ENCODE measurements at places on chromosomes 12 and 14. TPM values are rescaled to one million over a fixed set of nuclear protein-coding genes. Genes with fewer than 3 reads are reported as not detected.

DNA sequence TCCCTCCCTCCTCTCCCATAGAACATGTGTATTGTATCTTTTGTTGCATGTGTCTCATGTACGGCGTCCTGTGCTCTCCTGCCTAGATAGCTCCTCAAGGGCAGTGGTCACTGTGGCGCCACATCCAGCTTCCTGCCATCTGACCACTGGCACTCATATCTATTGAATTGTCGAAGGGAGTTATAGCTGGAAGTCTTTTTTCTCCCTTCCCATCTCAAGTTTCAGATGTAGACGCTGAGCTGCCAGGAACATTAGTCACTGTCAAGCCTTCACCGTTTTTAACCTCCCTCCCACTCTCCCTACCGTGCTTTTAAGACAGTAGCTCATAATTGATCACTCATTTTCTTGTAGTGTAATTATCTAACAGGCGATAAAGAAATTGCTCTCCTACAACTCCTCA is 33.0 kb downstream of the MTHFD1 start:
- no peaks in the 10 kb centered on the region for H3K27me3 ChIP-seq
- H3K36me3 ChIP-seq: peaks cover 3% of the 10 kb centered on the region
- peak overlapping the region; percentile 60 for H3K27ac ChIP-seq
- H3K4me3 ChIP-seq: no peak overlapping the region
- H3K4me1 ChIP-seq: peaks cover 5% of the 10 kb centered on the region

DNA sequence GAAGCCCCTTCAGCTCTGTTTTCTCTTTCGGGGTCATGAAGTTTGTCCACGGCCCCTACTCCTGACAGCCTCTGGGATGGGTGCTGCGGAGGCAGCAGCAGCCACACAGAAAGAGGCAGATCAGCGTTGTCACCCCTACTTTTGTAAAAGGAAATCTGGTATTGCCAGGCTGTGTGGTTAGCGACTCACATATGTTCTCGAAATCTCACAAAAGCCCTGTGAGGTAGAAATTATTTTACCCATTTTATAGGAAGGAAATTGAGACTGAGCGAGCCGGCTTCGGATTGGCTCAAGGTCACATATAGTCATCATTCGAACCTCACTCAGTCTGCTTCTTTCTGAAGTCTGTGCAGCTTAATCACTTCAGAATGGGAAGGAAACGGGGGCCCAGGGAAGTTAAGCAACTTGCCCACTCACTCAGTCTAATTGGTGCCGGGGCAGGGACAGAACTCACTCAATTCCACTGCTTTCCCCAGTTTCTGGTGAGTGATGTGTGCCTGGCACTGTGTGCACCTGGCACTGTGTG is 1.1 kb upstream of the CKAP4 start:
- no peaks in the 10 kb centered on the region for H3K27me3 ChIP-seq
- no peaks in the 10 kb centered on the region for H3K36me3 ChIP-seq
- DNase-seq: no peak
- peaks cover 34% of the 10 kb centered on the region for H3K4me1 ChIP-seq
- H3K27ac ChIP-seq: peak overlapping the region; percentile 95

DNA sequence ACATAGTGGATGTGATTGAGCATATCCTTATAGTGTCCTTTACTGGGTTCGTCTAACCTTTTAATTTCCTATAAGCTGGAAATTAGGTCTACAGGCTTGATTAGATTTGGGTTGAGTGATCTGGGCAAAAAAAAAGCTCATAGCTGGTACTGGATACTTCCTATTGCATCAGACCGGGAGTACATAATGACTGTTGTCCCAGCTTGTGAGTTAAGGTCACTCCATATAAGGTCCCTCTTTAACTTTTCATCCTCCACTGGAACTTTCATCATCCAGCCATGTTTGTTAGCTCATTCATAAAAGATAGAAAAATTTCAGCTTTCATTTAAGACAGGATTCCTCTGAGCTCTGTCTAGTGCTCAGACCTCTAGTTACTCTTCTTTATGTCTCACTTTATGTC is 80.8 kb downstream of the C14orf132 start:
- H3K4me1 ChIP-seq: no peaks in the 10 kb centered on the region
- H3K27me3 ChIP-seq: no peaks in the 10 kb centered on the region
- no peak for DNase-seq
- no peak overlapping the region for H3K27ac ChIP-seq
- H3K4me3 ChIP-seq: no peak overlapping the region

DNA sequence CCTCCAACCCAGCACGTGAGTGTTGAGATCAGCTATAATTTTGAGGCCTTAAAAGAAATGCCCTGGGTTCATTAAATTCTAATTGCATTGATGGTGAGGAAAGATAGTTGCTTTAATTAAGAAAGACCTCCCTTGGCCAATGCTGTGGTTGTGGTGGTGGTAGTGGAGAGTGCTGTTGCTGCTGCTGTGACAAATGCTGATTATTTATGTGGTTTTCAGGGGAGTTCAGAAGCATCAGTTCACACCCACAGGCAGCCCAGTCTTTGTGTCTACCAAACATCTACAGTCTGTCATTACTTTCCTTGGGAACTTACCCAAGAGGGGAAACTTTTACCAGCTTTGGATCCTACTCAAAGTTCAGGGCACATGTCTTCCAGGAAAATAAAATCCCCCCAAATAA is 178.4 kb upstream of the PARP11 start:
- H3K4me1 ChIP-seq: no peaks in the 10 kb centered on the region
- no peak overlapping the region for H3K4me3 ChIP-seq
- H3K27ac ChIP-seq: no peak overlapping the region

GRCh38 chr12:24396224-24396623 is 446.8 kb upstream of the SOX5 start:
- H3K4me3 ChIP-seq: no peak overlapping the region
- H3K4me1 ChIP-seq: no peaks in the 10 kb centered on the region
- no peak overlapping the region for H3K27ac ChIP-seq
- H3K36me3 ChIP-seq: no peaks in the 10 kb centered on the region
- no peaks in the 10 kb centered on the region for H3K27me3 ChIP-seq
- no peak for DNase-seq

- no peaks in the 10 kb centered on the region for H3K36me3 ChIP-seq
- no peaks in the 10 kb centered on the region for H3K4me1 ChIP-seq
- no peaks in the 10 kb centered on the region for H3K27me3 ChIP-seq
- DNase-seq: no peak
Observed at GRCh38 chr14:78129375-78129774, 40.8 kb upstream of the NRXN3 start.

DNA sequence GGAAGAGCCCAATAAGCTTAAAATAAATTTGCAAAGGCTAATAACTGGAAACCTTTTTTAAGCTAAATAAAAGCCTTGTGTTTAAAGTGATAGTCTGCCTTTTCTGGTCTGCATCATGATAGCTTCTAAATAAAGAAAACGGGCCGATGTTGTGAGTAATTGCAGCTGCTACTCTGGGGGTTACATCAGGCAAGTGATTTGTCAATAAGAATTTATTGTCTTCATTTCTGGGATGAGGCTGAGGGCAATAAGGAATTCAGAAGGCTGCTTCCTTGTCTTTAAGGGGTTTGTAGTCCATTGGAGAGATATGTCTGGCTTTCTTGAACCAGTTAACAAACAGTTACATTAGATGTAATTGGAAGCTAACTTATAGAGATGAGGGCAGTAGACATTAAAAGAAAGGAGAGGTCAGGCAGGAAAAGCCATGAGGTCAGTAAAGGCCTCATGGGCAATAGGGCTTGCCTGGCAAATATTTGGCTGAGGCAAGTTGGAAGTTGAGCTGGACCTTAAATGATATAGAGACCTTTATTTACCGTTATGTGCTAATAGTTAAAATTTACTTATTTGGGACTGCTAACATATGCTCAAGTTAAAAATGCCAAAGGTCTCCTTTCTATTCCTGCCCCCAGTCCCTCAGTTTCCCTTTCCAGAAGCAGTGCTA is 85.0 kb downstream of the CRADD start:
- H3K4me3 ChIP-seq: no peak overlapping the region
- no peaks in the 10 kb centered on the region for H3K27me3 ChIP-seq
- H3K36me3 ChIP-seq: no peaks in the 10 kb centered on the region
- H3K27ac ChIP-seq: peak overlapping the region; percentile 61

GRCh38 chr12:26162905-26163304 is 32.5 kb upstream of the SSPN start:
- no peaks in the 10 kb centered on the region for H3K36me3 ChIP-seq
- no peak overlapping the region for H3K27ac ChIP-seq
- no peak for DNase-seq

GRCh38 chr12:79337662-79338290 is 353.0 kb downstream of the PAWR start:
- H3K4me1 ChIP-seq: no peaks in the 10 kb centered on the region
- H3K27ac ChIP-seq: no peak overlapping the region
- H3K4me3 ChIP-seq: no peak overlapping the region
- no peaks in the 10 kb centered on the region for H3K36me3 ChIP-seq

GRCh38 chr14:21978999-21979314 is 305.3 kb upstream of the OR4E1 start:
- H3K27me3 ChIP-seq: no peaks in the 10 kb centered on the region
- no peaks in the 10 kb centered on the region for H3K4me1 ChIP-seq
- H3K27ac ChIP-seq: no peak overlapping the region
- H3K36me3 ChIP-seq: no peaks in the 10 kb centered on the region
- no peak overlapping the region for H3K4me3 ChIP-seq

- no peak overlapping the region for H3K4me3 ChIP-seq
- no peaks in the 10 kb centered on the region for H3K27me3 ChIP-seq
- peaks cover 9% of the 10 kb centered on the region for H3K36me3 ChIP-seq
- peaks cover 3% of the 10 kb centered on the region for H3K4me1 ChIP-seq
Observed at GRCh38 chr12:56141946-56142784, 10.2 kb upstream of the MYL6B start.

DNA sequence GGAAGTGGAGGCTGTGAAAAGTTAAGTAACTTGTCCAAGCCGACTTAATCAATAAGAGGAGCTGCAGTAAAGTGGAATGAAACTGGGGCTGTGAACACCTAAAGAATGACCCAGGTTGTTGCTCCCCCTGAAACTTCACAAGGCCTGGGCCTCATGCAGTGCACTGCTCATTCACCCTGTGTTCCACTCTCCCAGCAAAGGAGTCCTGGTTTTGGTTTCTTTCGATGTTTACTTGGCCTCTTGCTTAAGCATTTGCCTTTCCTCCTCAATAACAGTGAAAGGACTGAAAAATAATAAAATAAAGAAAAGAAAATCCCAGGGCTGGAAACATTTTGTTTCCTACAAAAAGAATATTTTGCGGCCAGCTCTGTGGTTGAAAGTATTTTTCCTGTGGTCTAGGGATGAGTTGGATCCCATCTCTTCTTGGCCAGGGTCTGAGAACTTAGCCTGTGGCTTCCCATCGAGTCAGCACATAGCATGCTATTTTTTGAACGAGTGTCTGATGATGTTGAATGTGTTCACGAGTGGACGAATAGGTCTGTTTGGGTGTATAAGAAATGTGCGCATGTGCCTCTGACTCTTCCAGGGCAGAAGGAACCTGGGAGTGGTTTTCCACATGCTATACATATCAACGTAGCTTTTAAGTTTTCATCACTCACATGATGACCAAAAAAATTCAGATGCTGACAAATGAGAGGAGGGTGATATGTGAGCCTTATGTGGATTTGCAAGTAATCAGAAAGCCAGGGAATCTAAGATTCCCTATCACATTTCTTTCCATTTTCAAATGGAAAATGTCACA is 349.8 kb downstream of the ZFP36L1 start:
- H3K27me3 ChIP-seq: no peaks in the 10 kb centered on the region
- H3K4me1 ChIP-seq: peaks cover 25% of the 10 kb centered on the region

DNA sequence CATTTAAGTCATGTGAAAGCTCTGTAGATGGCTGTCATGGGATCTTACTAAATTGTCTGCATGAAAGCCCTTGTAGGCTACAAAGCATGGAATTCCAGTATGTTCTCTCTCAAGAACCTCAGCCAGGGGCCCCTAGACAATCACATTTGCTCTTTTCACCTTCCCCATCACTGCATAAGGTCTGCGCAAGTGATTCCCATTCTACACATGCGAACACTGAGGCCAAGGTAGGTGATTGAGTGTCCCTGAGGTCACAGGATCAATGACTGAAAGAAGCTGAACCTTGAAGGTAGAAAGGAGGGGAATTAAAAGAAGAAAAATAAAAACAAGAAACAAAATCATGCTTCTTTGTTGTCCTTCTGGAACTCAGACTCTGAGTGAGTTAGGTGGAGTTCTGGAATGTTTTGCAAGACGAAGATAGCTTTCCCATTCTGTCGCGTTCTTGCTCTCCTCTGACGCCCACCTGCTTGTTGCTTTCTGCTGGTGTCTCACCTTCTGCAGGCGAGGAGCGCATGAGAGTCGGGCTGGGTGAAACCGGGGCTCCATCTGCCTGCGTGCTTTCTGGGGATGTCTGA is 79.9 kb downstream of the SPRING1 start:
- peaks cover 8% of the 10 kb centered on the region for H3K4me1 ChIP-seq
- no peak for DNase-seq
- H3K4me3 ChIP-seq: peak overlapping the region; percentile 44
- H3K27ac ChIP-seq: no peak overlapping the region
- H3K27me3 ChIP-seq: no peaks in the 10 kb centered on the region
- no peaks in the 10 kb centered on the region for H3K36me3 ChIP-seq

DNA sequence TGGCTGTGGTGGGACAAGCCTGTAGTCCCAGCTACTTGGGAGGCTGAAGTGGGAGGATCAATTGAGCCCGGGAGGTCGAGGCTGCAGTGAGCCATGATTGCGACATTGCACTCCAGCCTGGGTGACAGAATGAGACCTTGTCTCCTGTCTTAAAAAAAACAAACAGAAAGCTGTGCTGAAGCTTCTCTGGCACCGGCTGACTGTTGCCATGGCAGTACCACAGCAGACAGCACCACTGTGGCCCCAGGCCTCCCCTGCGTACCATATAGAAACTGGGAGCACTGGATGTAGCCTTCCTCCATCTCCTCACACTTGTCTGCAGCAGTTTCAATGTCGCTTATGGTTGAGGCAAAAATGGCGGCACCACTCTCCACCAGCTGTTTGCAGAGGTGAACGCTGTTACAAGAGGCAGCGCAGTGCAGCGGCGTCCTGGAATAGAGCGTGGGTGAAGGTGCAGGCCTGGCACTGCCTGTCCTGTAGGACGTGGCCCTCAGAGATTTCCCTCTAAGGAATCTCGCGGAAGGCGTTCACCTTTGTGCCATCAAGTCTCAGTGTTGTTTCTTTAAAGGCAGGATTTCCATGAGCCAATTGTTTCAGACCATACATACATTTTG is 21.9 kb downstream of the ZFYVE21 start:
- no peaks in the 10 kb centered on the region for H3K4me1 ChIP-seq
- no peaks in the 10 kb centered on the region for H3K36me3 ChIP-seq
- peak; percentile 55 for DNase-seq
- no peak overlapping the region for H3K4me3 ChIP-seq
- H3K27me3 ChIP-seq: no peaks in the 10 kb centered on the region

PLEKHG7 gene
- not detected for total RNA-seq

PALS1 gene
- 17.1 TPM for total RNA-seq

DACT1 gene
- 0.67 TPM for total RNA-seq

ANO4 gene
- not detected for total RNA-seq

HOXC5 gene
- 3.3 TPM for total RNA-seq

LRFN5 gene
- 0.36 TPM for total RNA-seq
